ENCODE measurements at places on chromosomes 12 and 14.
A peak's percentile ranks its signal among the peaks of the same experiment; 100 is the strongest.

GRCh38 chr14:51394384-51394783 lies 154.3 kb downstream of the TMX1 start:
- no peak for DNase-seq

DNA sequence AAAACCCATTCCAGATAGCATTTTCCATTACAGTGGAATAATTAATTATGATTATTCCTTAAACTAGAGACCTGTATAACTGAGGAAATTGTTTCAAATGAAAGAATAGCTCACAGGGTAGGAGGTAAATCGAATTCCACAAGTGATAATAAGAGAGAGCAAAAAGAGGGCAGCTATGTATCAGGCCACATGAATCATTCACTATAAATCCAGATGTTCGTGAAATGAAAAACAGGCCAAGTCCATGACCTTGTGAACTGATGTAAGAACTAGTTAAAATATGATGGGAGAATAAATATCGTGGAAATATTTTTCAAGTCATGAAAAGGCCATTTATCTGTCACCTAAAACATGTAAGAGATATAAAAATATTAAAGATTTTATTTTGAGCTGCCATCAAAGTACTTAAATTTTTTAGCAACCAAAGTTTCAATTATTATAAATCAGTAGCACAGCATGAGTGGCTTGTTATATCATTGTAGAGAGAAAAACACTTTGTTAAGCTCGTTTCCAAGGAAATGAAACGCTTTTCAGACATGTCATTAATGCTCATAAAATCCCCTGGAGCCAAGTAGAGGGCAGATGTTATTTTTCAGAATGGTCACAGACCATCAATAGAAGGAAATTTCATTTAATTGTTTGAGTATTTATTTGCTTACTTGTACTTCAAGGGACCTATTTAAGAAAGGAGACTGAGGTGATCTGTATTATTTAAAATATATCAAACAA lies 120.6 kb upstream of the CDKN3 start:
- no peak for DNase-seq

- DNase-seq, result peak; percentile 94
These were observed 653.9 kb upstream of the TBX3 start for GRCh38 chr12:115337693-115338543.

DNA sequence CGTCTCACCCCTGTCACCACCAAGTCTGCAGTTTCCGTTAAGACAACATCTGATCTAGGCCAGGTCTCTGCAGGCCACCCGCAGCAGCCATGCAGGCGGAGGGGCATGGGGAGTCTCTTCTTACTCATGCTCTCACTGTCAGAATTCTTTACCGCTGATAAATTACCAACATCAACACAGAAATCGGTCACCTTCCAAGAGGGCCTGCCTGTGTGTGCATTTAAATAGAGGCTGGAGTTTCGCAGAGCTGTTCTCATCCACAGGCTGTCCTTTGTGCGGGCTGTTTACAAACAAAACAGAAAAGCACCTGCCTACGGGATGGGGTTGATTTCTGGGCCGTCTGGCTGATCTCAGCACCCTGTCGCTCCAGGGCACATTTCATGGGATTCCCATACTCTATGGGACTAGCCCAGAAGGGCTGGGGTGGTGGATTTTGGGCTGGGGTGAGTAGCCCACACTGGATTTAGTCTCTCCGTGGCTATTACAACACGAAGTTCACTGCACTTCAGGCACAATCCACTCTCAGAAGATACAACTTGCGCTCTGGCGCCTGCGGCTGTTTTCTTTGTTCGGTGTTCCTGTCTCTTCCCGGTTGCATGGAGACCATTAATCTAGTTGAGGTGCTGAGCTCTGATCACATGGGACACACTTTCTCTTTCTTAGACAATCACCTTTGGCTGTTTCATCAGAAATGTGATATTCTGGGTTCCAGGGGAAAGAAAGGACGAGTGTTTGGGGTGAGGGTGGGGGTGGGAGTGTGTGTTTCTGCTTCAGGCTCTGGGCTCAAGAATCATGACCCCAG lies 331.1 kb downstream of the GLT1D1 start:
- DNase-seq, result no peak

DNA sequence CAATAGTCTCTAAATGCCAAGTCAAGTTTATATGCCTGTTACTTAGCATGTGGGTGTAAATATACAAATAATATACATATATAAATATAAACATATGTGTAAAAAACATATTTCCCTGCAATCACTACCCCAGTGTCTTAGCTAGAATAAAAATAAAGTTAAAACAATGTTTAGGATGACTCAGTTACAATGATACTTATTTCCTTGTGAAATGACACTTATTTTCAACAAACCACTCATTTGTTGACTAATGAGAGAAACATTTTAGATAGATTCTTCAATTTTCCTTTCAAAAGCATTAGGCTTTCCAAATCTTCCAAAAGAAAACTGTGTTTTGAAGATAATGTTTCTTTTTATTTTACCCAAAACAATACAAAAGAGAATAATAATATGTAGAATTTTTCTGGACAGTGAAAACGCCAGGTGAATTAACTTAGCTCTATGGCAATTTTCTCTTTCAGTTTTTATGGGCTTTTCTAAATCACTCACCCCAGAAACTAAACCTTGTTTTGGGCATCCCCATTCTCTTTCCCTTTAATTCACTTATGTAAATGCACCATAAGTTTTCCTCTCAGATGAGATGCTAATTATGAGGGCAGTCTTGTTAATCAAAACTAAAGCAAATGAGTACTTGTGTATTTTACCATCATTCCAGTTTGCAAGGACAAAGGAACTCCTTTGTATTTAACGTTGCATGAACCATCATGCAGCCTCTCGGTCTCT lies 465.9 kb downstream of the BCAT1 start:
- DNase-seq, result no peak

DNA sequence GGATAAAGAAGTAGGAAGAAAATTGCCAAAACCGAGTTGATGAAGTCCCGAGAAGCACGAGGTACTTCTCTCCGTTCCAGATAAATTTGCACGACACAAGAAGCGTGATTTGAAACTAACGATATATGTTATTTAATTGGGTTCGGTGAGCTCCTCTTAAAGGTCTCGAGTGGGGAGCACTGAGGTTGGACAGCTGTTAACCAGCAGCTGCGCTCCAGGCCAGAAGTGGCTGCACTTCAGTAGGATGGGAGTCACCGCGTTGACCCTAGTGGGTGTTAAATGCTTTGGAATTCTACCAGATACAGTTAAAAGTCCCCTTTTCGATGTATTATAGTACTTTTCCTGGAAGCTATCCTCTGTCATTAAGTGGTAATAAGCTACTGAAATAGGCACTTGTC lies 953 bp upstream of the DCAF5 start:
- peak; percentile 15 for DNase-seq

DNA sequence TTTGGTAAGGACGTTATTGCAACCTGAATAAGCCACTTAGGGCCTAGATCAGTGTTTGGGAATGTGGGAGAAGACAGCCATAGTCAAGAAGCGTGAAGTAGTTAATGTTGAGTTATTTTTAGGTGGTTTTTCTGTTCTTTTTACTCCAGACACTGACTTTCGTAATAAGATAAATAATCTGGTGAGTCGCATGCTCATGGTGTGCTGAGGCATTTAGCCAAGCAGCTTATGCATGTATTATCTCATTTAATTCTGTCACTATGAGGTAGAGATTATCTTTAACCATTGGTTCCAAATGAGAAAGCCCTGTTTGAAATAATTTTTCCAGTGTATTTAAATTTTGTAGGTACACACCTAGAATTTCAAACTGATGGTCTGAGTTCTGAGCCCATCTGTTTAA lies 67.3 kb downstream of the RCOR1 start:
- DNase-seq, result peak; percentile 52

DNA sequence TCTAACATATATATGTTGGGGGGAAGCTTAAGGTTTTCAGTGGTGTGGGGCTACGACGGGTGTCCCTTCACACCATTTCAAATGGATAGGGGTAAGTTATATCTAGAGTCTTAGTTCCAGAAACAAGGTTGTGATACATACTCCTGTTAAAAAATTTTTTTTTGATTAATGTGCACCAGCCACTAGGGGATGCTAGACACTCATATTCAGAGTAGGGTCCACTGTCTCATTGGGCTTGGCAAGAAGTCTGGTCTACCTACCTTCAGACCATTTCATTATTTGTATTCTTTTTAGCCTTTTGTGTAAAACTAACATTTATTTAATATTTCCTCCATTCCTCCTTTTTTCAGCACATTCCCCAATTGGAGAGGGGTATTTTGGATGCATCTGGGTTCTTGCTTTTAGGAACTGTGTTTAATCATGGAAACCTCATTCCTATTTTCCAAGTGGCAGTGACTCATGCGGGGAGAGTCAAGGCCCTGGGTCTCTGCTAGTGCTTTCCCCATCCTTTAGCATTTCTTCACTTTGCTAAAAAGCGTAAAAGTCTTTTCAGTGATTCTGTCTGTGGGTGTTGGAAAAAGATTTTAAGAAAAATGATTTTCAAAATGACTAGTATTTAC lies 33.4 kb downstream of the ANO4 start:
- DNase-seq, result peak; percentile 69

GRCh38 chr12:53976172-53976822 lies 1.5 kb upstream of the HOTAIR start:
- no peak for DNase-seq

GRCh38 chr12:13811061-13811460 lies 170.3 kb downstream of the GRIN2B start:
- peak; percentile 63 for DNase-seq

- DNase-seq, result no peak
These were observed 8.3 kb downstream of the BDKRB2 start for GRCh38 chr14:96212896-96213295.

- no peak for DNase-seq
These were observed 337 bp downstream of the ZC2HC1C start for GRCh38 chr14:75069811-75070145.

DNA sequence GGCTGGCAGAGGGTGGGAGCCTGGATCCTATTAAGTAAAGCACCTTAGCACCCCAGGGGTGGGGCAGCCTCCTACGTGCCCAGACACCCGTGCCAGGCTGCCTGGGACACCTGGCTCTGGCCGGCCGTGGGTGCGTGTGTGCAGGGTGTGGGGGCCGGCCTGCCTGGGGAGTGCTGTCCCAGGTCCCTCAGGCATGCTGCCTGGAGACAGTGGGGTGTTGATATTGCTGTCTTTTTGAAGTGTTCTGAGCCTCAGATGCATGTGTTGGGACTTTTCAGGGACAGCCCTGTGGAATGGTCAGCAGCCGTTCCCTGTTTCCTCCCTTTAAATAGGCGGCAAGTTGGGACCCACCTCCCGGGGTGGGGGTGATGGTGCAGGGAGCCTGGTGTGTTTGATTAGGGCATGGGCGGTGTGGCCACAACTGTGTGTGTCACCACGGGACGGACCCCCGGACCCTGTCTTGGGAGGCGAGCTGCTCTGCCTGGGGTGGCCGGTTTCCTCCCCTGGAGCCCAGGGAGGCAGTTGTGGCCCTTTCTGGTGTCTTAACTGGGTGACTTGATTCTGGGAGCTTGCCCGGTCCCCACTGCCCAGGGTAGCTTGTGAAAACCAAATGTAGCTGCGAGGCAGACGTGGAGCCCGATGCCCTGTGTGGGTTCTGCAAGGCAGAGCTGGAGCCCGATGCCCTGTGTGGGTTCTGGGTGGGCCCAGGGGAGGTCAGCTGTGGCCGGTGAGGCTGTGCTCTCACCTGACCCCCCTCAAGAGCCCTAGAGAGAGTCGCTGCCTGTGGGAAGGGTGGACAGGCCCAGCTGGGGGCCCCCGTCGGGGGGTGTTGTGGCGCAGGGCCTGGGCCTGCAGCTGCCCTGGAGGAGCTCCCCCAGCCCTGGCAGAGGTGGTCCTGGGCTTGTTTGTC lies 8.2 kb downstream of the ULK1 start:
- no peak for DNase-seq

DNA sequence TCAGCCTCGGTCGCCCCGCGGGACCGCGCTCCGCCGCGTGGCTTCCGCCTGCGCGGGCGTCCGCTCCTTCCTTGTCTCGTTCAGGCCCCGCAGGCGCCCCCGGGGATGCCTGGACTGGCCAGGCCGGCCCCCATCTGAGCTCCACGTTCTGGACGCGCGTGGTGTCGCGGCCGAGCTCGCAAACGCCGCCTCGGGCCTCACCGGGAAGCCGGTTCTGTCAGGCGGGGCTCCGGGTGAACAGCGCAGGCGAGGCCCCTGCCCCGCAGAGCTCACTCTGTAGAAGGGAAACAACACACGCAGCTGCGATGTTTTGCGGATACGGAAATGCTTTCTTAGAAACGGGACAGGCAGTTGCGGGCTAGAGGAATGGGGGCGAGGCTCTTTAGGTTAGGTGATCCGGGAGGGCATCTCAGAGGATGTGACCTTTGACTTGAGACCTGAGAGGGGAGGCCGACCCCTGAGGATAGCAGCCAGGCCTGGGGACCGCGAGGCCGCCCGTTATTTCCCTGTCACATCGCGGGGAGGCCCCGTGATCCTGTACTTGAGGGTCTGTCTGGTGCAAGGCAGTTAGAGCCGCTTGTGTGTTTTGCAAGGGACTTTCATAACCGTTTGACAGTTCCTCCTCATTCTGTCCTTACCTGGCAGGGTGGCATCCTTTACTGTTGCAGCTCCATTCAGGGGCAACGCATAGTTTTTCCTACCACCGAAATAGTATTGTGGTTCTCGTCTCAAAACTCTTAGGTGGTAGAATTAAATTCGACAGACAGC lies 584 bp downstream of the VRK1 start:
- DNase-seq, result peak; percentile 45

DNA sequence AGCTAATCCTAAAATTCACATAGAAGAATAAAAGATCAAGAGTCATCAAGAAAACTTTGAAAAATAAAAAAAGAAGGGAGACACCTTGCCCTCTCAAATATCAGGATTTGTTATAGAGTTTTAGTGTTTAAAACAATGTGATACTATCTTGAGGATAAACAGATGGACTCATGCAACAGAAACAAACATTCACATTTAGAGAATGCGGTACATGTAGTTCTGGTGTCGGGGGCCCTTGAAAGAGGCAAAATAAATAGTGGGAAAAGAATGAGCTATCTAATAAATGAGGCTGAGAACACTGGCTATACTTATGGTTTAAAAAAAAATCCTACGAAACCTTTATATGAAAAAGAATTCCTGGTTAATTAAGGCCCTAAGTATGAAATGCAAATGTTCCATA lies 127.7 kb downstream of the LLPH start:
- no peak for DNase-seq

DNA sequence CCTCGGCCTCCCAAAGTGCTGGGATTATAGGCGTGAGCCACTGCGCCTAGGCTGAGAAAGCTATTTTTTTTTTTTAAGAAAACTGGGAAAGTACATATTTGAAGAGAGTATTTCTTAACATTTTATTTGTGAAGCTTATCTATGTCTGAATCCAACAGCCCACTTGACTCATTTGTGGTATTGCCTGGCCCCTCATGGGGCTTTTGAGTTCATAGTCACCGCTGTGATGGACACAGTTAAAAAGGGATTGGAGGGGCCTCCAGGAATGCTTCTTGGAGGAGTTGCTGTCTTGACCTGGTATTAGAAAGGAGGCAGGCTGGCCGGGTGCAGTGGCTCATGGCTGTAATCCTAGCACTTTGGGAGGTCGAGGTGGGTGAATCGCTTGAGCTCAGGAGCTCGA lies 26.5 kb downstream of the BCL7A start:
- DNase-seq, result no peak
